Panc1 (cell line): ENCODE measurements at places on chromosomes 13 and 19.

DNA sequence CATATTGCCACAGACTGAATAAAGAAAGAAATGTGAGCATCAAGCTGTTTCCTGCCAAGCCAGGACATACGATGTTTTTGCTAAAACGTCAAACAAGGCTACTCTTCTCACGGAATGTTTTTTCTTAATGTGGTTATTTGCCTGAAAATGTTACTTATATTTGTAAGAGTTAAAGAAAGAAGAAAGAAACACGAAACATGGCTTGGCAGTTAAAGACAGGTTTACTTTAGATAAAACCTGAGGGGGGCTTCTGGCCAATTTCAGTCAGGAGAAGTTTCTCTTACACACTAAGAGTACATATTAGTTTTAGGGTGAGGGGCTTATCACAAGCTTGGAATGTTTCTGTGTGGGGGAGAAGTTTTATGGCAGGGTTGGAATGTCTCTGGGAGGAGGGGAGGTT is 4.4 kb upstream of the OR10H4 start:
- no peak for DNase-seq

DNA sequence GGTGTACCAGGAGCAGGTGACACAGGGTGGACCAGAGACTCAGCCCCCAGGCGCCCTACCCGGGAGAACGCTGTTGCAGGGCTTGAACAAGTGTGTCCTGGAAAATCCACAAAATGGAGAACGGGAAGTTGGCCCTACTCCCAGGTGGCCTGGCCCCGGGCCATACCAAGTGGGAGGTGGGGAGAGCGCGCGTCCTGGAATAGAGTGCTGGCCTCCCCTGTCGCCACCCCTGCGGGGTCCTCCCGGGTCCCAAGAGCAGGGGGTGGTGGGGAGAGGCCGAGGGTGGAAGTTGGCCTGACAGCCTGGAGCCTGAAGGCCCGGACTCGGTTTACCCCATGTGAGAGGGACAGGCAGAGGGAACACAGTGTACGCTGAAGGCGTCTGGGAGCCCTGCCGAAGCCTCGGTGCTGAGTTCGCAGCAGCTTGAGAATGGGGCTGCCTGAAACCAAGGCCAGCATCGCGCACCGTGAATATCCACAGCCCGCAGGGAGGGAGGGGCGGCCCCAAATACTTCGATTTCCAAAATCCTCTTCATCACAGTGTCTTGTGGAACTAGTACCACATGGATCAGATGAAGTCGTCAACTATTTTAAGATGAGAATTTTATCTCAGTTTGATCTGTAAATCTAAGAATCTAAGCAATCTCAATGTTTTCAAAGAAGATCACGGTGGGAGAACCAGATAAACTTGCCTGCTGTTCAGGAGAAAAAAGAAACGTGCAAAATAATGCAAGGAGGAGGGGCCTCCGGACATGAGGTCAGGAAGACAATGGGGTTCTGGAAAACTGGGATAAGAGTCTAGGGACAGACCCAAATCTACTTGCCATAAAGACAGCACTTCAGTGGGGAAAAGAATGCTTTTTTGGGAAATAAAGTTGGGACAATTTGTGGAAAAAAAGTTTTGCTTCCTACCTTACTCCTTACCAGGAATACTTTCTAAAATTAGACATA is 10.4 kb upstream of the KLF16 start:
- no peak for DNase-seq

DNA sequence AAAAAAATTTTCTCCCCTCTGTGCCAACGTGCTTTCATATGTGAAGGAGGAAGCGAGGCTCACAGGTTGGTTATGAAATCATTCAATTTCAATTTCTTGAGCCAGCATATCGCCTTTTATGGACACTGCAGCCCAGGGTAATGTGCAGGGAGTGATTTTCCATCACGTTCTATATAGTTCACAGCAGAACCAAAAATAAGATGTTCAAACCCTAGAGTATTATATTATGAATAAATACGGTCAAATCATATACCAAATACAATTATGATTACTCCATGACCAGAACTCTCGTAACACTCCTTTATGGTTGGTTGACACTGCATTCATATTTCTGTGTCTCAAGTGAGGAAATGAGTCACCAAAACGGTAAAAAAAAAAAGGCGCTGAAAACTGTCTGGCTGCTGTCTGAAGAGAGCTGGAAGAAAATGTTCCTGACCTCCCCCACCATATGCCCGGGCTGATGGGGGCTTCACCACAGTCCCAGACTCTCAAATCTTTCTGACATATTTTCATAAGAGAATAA is 75.8 kb upstream of the UBAC2 start:
- DNase-seq = peak; percentile 18

- DNase-seq = no peak
These were observed 32.8 kb downstream of the ATP12A start for GRCh38 chr13:24713022-24713421.

GRCh38 chr19:33771384-33772101 is 25.1 kb upstream of the KCTD15 start:
- DNase-seq = no peak

GRCh38 chr19:17680230-17680722 is 7.9 kb downstream of the UNC13A start:
- no peak for DNase-seq

- no peak for DNase-seq
These were observed 157.2 kb upstream of the OBI1 start for GRCh38 chr13:78816154-78816553.

DNA sequence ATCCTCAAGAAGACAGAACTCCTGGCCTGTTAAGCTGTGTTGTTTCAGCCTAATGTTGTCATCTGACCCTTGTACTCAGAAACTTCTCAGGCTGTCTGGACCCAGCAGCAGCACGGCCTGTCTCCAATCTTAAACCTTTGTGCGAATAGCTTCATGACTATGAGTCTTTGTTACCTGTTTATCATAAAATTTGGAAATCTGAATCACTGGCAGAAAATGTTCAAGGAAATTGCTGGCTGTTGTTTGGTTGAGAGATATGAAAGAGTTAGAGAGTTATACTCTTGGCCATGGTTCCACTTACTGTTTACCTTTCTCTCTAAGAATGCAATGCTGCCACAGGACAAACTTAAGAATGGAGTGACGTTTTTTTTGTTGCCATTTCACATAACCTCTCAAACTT is 59.6 kb downstream of the EFNB2 start:
- no peak for DNase-seq
